Amygdala (tissue), 56 donors: ENCODE measurements at places on chromosomes 7 and 10.

- no peak for DNase-seq
These were observed 45.7 kb upstream of the SFTPD start for GRCh38 chr10:79994556-79994955.

GRCh38 chr7:111860248-111860647 lies 298.0 kb upstream of the IMMP2L start:
- DNase-seq = no peak

GRCh38 chr10:127919418-127920271 lies 12.7 kb downstream of the PTPRE start:
- DNase-seq = no peak

DNA sequence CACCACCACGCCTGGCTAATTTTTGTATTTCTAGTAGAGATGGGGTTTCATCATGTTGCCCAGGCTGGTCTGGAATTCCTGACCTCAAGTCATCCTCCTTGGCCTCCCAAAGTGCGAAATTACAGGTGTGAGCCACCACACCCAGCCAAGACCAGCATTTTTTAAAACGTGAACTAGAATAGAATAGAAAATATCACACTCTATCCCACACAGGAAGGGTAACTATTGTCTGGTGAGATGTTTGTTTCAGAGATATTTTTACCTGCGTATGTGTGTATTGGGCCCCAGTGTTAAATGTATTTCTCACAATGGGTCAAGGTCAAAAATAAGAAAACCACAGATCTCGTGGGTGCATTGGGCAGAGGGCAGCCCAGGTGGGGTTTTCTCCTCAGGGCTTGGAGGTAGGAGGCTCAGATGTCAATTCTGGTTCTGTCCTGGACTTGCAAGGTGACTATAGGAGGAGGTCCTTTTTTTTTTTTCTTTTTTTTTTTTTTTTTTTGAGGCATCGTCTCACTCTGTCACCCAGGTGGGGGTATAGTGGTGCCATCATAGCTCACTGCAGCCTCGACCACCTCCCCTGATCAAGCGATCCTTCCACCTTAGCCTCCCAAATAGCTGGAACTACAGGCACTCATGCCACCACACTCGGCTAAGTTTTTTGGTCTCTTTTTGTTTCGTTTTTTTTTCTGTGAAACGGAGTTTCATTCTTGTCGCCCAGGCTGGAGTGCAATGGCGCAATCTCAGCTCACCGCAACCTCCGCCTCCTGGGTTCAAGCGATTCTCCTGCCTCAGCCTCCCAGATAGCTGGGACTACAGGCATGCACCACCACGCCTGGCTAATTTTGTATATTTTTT lies 19.0 kb downstream of the SH2B2 start:
- no peak for DNase-seq

- no peak for DNase-seq
These were observed 292.5 kb downstream of the GALNT17 start for GRCh38 chr7:71424166-71425035.

DNA sequence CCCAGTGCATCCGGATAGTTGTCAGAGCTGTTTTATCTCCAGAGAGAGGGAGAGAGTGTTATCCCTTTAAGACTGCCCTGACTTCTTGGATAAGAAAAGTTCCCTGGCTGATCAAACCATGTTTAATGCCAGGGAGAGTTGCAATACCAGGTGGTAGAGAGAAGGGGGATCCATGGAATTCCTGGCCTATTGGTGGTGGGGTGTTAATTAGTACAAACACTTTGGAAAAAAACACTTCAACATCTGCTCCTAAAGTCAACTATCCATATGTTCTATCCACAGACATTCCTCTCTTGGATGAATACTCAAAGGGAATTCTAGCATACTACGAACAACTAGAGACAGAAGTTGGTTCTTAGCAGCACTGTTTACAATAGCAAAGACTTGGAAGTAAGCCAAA lies 307.2 kb downstream of the TCERG1L start:
- DNase-seq = no peak

- no peak for DNase-seq
These were observed 287.8 kb upstream of the MKLN1 start for GRCh38 chr7:131039836-131040235.

- DNase-seq = peak; percentile 28
These were observed 6.6 kb downstream of the CPA2 start for GRCh38 chr7:130273081-130273932.

DNA sequence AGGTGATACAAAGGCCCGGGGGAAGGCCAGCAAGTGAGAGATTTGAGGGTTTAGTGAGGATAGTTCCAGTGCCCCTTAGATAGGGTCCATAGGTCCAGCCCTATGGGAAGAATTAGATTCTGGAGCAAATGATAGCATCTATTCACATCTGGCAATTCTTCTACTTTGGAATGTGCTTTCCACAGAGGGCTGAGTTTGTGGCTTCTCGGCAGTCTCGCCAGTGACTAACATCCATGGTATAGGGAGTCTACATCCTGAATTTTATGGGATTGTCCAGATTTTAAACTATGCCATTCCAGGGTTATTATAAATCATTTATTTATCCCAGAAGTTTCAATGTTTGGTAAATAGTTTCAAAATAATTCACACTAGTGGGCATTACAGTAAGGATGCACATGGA lies 207.3 kb upstream of the ADO start:
- no peak for DNase-seq

DNA sequence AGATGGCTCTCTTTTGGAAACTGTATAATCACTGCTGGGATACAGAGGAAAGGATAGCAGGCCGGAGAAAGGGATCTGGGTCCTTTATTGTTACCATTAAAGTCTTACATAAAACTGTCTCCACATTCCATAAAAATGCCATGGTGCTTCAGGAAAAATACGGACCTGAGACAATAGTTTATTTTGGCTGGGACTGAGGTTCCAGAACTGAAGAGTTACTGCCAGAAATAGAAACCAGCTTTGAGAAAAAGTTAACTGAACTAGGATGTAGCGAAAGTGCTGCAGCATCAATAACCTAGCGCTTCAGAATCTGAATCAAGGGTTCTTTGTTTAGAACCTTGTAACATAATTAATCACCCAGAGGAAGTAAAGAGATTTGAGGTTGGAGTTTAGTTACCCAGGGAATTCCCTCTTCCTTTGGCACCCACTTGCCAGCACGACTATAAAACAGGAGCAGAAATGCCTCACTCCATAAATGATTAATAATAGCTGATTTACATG lies 38.0 kb downstream of the MEOX2 start:
- no peak for DNase-seq

GRCh38 chr7:118057404-118057803 lies 126.6 kb upstream of the LSM8 start:
- no peak for DNase-seq

- DNase-seq = no peak
These were observed 341.2 kb upstream of the STEAP1 start for GRCh38 chr7:89813081-89813480.

- no peak for DNase-seq
These were observed 19.1 kb upstream of the PCGF5 start for GRCh38 chr10:91201213-91201996.

- DNase-seq = no peak
These were observed 6.0 kb downstream of the ICA1 start for GRCh38 chr7:8255680-8256655.

GRCh38 chr10:125015356-125015944 lies 73.5 kb downstream of the ZRANB1 start:
- DNase-seq = peak; percentile 41

DNA sequence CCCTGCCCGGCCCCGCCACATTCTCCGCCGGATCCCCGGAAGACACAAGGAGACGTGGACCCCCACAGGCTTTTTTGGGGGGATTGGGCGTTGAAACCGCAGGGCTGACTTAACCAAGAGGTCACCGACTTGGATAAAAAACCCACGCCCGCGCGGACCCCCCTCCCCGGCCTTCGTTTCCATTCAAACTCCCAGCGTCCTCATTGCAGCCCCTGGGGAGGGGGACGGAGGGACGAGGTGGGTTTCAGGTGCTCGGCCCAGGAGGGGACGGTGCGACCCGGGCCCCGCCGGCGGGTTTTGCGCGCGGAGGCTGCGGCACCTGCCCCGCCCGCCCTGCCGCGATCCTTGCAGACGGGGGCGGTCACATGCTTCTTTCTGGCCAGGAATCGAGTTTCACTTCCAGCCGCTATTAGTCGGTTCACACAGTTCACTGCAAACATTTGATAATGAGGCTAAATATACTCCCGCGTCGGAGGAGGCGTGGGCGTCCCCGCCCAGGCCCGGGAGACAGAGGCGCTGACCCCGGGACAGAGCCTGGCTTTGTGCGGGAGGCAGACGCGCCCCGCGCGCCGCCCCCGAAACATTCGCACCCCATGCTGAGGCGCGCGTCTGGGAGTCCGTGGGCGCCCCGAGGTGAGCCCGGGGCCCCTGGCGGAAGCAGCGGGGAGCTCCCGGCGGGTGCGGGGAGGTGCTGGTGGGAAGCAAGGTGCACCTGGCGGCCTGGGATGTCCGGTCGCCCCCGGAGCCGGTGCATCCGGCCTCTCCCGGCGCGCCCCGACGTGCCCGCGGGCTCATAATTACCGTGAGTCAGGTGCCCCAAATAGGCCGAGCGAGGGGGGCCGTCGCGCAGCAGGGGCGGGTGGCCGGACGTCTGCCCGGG lies 2.7 kb upstream of the PDGFA start:
- DNase-seq = no peak

- no peak for DNase-seq
These were observed 196.8 kb upstream of the PTPRZ1 start for GRCh38 chr7:121676168-121676567.

DNA sequence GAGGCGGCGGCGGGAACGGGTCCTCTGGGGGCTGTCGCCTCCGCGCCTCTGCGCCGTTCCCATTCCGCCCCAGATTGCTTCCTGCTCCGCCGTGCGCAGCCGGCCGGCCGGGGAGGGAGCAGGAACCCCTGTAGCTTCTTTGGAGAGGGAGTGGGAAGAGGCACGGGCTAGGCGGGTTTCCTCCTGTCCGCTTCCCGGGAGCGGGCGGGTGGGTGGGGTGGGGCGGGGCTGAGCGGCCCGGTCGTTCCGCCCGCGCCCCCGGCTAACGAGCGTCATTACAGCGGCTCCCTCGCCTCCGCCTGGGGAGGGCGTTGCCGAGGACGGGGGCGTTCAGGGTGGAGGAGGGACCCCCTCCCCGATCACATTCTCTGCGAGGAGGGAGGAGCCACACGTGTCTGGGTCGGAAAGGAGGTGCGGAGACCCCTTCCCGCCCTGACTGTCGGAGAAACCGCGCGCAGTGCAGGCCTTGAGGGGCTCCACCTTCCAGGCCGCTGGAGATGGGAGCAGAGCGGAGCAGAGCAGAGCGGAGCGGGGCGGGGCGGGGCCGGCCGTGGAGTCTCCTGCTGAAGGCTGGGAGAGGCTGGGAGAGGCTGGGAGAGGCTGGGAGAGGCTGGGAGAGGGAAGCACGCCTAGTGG lies 39.7 kb downstream of the AGAP3 start:
- no peak for DNase-seq

- no peak for DNase-seq
These were observed 35.0 kb upstream of the ACSL5 start for GRCh38 chr10:112338957-112339356.

DNA sequence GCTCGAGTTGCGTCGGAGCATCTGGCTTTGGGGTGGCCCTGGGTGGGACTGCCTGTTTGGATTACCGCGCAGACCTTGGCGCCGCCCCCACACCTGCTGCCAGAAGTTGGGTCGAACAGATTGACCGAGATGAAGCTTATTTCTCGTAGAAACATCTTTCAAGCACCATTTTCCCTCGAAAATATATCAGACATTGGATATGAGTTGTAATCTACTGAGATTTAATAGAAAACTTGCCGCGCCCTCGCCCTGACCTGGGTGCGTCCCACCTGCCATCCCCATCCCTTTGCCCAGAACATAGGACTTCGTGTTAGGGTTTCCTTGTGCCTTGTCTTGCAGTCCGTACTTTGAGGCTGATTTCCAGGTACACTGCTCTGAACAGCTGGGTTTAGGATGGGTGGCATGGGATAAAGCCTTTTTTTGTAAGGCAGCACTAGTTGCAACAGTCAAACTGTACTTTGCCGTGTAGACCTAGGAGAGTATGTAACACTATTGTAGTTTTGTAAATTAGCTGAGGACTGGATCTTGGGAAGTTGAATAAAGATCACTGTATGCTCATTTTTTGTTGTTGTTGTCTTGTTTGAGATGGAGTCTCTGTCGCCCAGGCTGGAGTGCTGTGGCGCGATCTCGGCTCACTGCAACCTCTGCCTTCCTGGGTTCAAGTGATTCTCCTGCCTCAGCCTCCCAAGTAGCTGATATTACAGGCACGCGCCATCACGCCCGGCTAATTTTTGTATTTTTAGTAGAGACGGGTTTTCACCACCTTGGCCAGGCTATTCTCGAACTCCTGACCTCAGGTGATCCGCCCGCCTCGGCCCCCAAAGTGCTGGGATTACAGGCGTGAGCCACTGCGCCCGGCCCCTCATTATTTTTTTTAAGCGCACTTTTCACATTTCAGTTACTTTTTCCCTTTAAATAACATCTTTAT lies 978 bp downstream of the OGDH start:
- DNase-seq = no peak

DNA sequence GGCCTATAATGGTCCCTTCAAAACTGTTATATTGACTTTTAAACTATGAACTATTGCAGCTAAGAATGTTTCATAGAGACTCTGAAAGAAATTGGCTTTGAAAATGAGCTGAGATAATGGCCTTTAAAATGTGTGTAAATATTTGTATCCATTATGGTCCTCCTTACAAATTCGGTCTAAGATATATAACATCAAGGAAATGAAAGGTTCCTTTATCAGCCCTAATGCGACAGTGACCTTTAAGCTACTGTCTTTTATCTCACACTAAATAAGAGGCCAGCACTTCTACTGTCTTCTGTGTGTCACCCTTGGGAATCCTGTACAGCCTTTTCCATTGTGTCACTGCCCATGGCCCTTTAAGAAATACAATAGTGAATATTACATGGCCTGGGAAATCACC lies 19.5 kb downstream of the COL28A1 start:
- DNase-seq = no peak

DNA sequence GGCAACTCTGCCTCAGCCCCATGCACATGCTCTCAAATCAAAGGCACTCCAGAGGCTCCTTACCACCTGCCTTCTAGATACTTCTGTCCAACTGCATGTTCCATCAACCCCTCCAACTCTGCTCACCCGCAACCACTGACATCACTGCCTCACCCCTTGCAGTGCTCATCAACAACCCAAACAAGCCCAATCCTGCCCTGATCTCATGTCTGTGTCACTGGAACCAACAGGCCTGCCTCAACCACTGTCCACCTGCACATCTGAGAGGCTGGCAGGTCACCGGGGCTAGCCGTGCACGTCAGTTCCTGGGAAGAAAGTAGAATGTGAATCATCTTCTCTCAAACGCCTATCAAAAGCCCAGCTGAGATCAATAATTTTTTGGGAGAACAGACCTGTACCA lies 33.3 kb downstream of the CTBP2 start:
- DNase-seq = no peak

- DNase-seq = no peak
These were observed 208.8 kb downstream of the STK31 start for GRCh38 chr7:23918856-23919255.

DNA sequence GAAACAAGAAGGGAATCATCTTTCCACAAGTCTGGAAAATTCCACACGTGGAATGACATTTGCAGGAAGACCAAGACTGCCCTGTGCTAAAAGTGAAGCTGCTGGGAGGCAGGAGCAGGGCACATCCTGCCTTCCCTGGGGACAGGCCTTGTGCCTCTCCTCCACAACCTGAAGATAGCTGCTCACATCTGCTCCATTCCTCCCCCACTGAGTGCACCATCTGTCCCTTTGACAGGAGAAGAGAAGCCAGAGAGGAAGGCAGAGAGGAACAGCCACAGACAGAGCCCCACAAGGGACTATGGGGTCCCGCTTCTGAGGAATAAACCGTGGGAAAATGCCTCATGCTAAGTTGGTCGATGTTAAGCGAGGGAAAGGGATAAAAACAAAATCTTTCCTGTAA lies 15.9 kb upstream of the FAM171A1 start:
- no peak for DNase-seq
